ENCODE measurements at places on chromosomes 6 and 20.

DNA sequence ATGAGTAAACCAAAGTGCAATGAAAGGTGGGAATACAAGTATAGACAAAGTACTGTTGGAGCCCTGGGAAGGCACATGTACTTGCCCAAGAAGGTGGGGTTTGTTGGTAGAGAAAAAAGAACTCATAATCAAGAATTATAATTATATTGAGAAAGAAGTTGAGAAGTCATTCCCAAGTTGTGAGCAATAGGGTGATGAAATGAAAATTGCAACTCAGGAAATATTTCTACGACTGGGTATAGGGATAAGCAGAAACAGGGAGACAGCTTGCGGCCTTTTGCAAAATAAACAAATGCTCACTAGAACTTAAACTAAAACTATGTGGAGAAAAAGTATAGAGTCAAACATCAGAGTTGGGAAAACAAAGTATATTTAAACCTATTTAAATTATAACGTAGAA, 250.7 kb upstream of the FAM83B start:
- DNase-seq = no peak

GRCh38 chr6:145761584-145761983, 26.3 kb upstream of the EPM2A start:
- DNase-seq = no peak

GRCh38 chr6:137978252-137978896, 111.3 kb downstream of the TNFAIP3 start:
- DNase-seq = no peak

DNA sequence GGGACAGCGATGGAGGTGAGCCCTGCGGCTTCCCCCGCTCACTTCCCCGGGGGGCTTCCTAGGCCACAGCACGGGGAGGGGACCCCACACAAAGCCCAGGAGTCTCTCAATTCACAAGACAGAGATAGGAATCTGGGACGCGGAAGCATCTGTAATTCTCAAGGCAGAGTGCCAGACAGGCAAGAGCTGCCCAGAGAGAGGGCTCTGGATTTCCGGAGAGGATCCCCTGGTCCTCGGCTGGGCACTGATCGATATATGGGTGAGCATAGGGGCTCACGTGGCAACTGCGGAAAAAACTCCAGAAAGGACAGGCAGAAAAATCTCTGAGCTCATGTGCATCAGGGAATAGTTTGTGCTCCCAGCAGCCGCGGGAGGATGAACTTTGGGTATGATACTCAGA, 296.2 kb downstream of the NRN1 start:
- DNase-seq = no peak

DNA sequence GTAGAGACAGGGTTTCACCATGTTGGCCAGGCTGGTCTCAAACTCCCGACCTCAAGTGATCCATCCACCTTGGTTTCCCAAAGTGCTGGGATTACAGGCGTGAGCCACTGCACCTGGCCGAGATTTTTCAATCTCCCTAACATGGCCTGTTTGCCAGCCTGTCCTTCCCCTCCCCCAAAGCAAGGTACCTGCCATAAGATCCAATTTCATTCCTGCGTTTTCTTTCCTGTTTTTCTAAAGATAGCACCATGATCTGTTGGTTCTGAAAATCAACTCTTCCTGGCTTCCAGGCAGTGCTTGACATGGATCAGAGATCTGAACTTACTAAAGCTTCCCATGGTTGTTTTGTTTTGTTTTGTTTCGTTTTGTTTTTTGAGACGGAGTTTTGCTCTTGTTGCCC, 7.5 kb downstream of the MGME1 start:
- DNase-seq = no peak

DNA sequence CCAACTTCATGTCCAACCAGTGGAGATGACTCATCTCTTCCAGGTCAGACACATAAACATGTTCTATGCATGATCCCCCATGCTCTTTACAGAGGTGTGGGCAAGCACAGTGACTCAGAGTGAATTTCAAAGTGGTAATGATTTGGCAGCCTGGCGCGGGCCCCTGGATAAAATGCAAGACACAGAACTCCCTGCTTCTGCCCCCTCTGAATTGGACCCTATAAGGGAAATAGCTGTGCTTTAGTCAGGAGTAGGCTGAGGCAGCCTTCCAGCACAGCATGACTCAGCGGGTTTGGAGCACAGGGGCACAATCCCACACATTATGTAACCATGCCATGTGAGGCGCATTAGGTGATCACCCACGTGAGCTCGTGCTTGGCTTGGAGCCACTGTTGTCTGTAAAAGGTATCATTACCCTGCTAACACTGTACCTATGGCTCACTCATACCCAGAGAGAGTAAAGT, 127.4 kb downstream of the C6orf118 start:
- no peak for DNase-seq

- DNase-seq = no peak
Observed at GRCh38 chr6:170018936-170019817, 267.8 kb downstream of the ERMARD start.

GRCh38 chr6:52503851-52504781, 72.7 kb downstream of the TRAM2 start:
- peak; percentile 77 for DNase-seq

Data from SHP77 treated with DMSO at 0.1 percent for 48 hours (cell line).